Ascending aorta (tissue), 2 donors: ENCODE measurements at places on chromosomes 2 and 18. TPM values are rescaled to one million over a fixed set of nuclear protein-coding genes. Genes with fewer than 3 reads are reported as not detected.

DNA sequence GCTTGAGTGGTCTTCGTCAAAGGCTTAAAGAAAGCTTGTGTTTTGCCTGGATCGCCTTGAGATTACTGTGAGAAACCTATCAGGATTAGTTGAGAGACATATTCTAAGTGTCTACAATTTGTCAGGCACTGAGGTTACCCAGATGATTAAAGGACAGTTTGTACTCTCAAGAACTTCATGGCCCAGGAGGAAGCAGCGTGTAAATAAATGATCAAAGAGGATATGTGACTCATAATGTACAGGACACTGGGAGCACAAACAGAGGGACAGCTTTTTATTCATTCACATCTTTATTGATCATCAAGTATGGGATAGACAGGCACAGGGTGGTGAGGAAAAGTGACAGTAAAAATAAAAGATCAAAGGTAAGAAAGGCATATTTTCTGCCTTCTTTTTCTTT is 152.6 kb upstream of the FSHR start:
- H3K4me3 ChIP-seq: no peak overlapping the region
- DNase-seq: no peak
- H3K27ac ChIP-seq: no peak overlapping the region
- H3K27me3 ChIP-seq: no peaks in the 10 kb centered on the region
- H3K36me3 ChIP-seq: no peaks in the 10 kb centered on the region
- H3K4me1 ChIP-seq: no peaks in the 10 kb centered on the region

BCL2 gene
- 20.5 TPM for total RNA-seq

DNA sequence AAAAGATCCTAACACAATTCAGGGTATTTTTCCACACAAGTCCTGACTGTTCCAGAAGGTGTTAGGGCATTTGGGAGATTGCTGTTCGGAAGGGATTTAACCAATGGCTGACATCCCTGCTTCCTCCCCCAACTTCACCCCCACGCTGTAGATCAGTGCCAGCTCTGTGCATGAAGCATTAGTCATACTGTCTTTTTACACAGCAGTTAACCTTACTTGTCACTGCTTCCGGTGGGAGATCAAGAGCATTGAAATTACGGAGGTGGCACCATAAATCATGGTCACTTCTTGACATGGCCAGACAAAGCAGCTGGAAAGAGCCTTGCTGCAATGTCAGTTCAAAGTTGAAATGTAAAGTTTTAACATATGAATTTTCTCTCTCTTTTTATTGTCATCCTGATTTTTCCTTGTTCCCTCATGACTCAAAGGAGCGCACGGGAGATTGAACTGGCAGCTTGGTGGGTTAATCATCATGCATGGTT is 70.2 kb downstream of the HRH4 start:
- DNase-seq: no peak
- H3K4me3 ChIP-seq: no peak overlapping the region
- no peaks in the 10 kb centered on the region for H3K27me3 ChIP-seq
- no peaks in the 10 kb centered on the region for H3K36me3 ChIP-seq
- H3K27ac ChIP-seq: no peak overlapping the region
- H3K4me1 ChIP-seq: no peaks in the 10 kb centered on the region

GRCh38 chr2:64823794-64824193 is 165.4 kb upstream of the SLC1A4 start:
- H3K4me3 ChIP-seq: no peak overlapping the region
- no peaks in the 10 kb centered on the region for H3K36me3 ChIP-seq
- no peak overlapping the region for H3K27ac ChIP-seq
- no peaks in the 10 kb centered on the region for H3K27me3 ChIP-seq
- no peaks in the 10 kb centered on the region for H3K4me1 ChIP-seq

- no peak overlapping the region for H3K4me3 ChIP-seq
- no peaks in the 10 kb centered on the region for H3K4me1 ChIP-seq
- H3K27ac ChIP-seq: no peak overlapping the region
- H3K36me3 ChIP-seq: no peaks in the 10 kb centered on the region
Measured at GRCh38 chr2:177053716-177054115, 158.9 kb upstream of the HNRNPA3 start.

- H3K4me1 ChIP-seq: no peaks in the 10 kb centered on the region
- H3K27ac ChIP-seq: peak within 1 kb of the TSS; percentile 70
- no peaks in the 10 kb centered on the region for H3K36me3 ChIP-seq
- peak within 1 kb of the TSS; percentile 88 for H3K4me3 ChIP-seq
- no peaks in the 10 kb centered on the region for H3K27me3 ChIP-seq
Measured at GRCh38 chr2:105398336-105399206, at the start of gene FHL2. TSS of gene FHL2 (minus strand) at chr2:105399051. CDS start at chr2:105386516, 12,535 bp downstream.

ARHGAP15 gene
- 1.4 TPM for total RNA-seq

DNA sequence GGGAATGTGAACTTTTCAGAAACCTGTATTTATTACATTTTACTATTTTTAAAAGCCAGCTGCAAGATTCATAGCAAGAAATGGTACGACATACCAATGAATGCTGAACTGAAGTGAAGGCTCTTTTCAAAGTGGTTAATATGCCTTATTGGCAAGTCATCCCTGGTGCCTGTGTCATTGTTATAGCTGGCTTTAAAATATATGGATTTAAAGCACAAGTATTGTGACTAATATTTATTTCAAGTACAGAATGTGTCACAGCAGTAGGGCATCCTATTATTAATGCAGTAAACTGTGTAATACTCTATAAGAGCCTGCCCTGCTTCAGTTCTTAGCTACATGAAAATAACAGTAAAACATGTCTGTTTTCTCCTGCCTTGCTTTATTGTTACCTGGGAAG is 10.8 kb downstream of the TSHZ1 start:
- H3K27me3 ChIP-seq: no peaks in the 10 kb centered on the region
- no peak overlapping the region for H3K4me3 ChIP-seq
- H3K27ac ChIP-seq: no peak overlapping the region
- no peak for DNase-seq
- no peaks in the 10 kb centered on the region for H3K36me3 ChIP-seq
- H3K4me1 ChIP-seq: peaks cover 3% of the 10 kb centered on the region

DNA sequence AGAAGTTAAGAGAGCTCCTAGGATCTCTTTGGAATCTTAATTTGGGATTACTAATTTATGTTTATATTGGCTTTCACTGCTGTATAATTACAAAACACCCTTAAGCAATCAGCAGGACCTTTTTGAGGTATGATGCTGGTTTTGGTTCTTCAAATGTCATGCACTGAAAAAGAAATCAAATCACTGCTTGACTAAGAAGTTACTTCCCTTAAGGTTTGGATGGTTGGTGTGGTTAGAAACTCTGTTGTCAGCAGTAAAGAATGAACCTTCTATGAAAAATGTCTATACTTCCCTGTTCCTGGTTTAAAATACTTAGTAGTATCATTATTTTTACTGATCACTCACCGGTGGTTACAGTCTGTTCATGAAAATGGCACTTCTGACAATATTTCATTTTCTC is 5.5 kb downstream of the COLEC12 start:
- no peaks in the 10 kb centered on the region for H3K27me3 ChIP-seq
- peaks cover 4% of the 10 kb centered on the region for H3K4me1 ChIP-seq
- H3K4me3 ChIP-seq: no peak overlapping the region
- DNase-seq: no peak
- H3K36me3 ChIP-seq: no peaks in the 10 kb centered on the region

DNA sequence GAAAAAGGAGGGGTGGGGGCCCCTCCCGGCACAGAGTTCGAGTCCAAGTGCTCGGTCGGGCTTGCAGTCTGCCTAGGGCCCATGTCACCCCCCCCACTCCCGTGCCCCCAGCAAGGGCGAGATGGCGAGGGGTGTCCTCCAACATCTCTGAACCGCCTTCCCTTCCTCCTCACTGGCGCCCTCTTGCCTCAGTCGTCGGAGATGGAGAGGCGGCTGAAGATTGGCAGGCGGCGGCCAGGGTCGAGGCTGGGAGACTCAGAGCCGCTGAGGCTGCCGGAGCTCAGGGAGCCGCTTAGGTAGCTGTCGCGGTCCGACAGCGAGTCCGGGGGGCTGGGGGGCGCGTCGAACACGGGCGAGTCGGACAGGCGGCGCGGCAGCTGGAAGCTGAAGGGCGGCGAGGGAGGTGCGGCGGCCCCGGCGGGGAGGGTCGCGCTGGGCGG is 2.3 kb downstream of the ZFP36L2 start:
- H3K4me1 ChIP-seq: peaks cover 34% of the 10 kb centered on the region
- H3K27me3 ChIP-seq: no peaks in the 10 kb centered on the region
- peak overlapping the region; percentile 98 for H3K27ac ChIP-seq
- H3K36me3 ChIP-seq: peaks cover 30% of the 10 kb centered on the region

SPP2 gene
- not detected for total RNA-seq

SCN9A gene
- 5.5 TPM for total RNA-seq

DNA sequence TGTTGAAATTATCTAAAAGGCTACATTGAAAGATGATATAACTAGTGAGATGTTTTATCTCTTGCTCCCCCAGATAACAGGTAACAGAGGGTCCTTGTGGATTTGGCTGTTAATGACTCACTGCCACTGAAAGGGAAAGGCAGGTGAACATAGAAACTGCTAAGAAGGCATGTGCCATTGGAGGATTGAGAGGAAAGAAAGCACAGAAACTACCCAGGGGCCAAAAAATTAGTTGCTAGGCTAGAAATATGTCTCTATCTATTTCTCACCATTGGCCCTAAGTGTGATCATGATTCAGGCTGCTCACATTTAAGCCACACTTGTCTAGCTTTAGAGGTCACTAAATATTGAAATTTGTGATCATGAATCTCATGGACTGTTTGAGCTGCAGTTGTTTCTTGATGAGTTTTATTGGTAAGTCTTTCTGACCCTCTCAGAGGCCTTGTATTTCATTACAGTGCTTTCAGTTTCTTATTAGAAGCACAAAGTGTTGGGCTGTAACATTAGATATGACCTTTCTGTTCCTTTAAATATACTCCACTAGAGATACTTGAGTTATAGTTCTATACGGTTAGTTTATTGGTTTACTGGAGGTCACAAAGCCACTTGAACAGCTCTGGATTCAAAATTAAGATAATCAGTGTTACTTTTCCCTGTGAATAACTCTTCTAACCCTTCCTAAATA is 26.2 kb downstream of the NAB1 start:
- no peaks in the 10 kb centered on the region for H3K27me3 ChIP-seq
- no peak overlapping the region for H3K4me3 ChIP-seq
- no peak overlapping the region for H3K27ac ChIP-seq
- H3K36me3 ChIP-seq: peaks cover 16% of the 10 kb centered on the region
- DNase-seq: no peak

YIPF4 gene
- 9.2 TPM for total RNA-seq

DNA sequence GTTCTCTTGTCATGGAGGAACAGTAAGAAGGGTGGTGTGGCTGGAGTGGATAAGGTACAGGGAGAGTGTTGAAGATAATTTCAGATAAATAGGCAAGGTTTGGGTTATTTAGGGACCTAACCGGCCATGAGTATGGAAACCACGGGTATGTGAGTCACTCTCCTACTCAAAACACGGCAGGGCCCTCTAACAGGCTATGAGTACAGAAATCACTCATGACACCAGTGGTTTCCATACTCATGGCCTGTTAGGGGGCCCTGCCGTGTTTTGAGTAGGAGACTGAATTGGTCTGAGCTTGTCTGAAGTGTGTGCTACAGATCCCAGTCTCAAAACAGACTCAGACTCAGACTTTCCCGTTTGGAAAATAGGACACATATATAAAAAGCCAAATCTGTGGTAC is 428.4 kb upstream of the HNMT start:
- H3K4me3 ChIP-seq: no peak overlapping the region
- no peak for DNase-seq
- H3K4me1 ChIP-seq: no peaks in the 10 kb centered on the region
- H3K36me3 ChIP-seq: no peaks in the 10 kb centered on the region
- H3K27ac ChIP-seq: no peak overlapping the region
